HFF-Myc (cell line): ENCODE measurements at places on chromosomes 5 and 9.

DNA sequence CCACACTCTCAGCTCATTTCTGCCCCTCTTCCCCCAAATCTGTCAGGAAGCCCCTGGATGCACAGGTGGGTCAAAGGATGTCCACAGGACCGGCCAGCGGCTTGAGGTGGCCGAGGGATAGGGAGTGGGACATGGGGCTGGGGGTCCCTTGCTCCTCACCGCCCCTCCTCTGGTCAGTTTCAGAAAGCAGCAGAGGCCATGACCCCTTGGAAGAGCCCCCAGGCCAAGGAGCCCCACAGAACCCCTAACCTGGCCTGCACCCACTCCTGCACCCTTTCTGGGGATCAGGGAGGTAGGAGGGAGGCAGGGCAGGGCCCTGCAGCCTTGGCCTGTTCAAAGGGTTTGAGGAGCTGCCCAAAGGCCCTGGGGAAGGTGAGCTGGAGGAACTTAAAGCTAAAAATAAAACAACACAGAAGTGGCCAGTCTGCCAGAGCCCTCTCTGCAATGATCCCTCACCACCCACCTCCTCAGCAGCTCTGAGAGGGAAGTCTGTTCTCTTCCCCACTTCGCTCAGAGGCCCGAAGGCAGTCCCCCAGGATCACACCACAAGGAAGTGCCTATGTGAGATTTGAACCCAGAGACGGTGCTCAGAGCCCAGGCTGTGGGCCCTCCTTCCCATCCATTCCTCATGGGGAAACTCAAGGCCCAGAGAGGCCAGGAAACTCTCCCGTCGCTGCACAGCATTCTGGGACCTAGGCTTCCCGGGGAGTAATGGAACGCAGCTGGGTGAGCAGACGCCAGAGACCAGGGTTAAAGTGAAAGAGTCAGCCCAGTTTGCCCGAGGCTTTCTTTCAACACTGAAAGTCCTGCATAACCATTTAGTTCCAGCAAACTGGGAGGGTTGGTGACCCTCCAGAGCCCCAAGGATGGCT, 910 bp downstream of the ENG start:
- no peak for DNase-seq

DNA sequence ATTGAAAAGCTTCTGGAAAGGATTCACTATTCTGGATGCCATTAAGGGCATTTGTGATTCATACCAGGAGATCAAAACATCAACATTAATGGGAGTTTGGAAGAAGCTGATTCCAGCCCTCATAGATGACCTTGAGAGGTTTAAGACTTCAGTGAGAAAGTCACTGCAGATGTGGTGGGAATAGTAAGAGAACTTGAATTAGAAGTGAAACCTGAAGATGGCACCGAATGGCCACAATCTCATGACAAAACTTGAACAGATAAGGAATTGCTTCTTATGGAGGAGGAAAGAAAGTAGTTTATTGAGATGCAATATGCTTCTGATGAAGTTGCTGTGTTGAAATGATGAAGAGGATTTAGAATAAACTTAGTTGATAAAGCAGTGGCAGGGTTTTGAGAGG, 254.6 kb upstream of the SLC24A2 start:
- no peak for DNase-seq

DNA sequence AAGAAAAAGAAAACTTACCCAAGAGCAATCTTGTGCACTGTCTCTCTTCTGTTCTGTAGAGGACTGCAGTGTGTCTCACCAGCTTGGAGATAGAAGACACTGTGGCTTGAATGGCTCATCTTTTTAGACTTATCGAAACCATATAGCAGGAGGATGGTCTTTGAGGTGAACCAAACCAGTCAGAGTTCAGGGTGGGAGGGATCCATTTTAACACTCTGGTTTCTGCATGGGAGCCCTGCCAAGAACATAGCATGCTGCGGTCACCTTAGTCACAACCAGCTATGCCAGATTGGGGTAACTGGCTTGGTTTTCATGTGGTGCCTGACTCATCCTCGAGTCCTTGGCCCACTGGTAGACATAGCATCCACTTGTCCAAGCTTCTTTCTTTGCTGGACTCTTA, 135.1 kb downstream of the PAPPA start:
- DNase-seq, result peak; percentile 89

DNA sequence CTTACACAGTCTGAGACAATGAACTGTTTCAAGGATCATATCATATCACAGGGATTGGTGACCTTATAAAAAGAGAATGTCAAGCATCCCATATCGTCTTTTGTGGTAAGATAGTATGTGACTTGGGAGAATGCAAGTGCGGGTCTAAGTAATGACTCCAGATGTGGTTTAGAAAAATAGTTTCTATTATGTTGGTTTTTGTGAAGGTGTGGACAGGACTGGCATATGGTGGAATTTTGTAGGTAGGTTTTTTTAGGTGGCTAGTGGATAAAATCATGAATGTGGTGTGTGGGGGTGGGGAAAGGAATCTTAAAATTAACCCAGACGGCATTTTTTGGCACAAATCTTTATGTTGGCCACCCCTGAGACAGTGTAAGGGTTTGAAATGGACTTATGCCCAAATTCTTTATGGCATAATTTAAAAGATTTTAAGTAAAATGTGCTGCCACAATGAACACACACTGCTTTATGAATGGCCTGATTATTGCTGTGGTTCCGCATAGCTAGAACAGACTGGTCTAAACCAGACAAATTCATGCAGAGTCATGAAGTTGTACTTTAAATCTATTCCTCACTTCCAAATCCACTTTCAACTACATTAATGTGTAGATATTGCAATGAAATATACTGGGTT, 204.8 kb upstream of the HAPLN1 start:
- no peak for DNase-seq

- no peak for DNase-seq
These were observed 11.8 kb upstream of the UBE2QL1 start for GRCh38 chr5:6436715-6437331.

- no peak for DNase-seq
These were observed 167.7 kb downstream of the CD180 start for GRCh38 chr5:67028941-67029340.

GRCh38 chr5:72503888-72504491, 3.2 kb downstream of the ZNF366 start:
- DNase-seq, result no peak

DNA sequence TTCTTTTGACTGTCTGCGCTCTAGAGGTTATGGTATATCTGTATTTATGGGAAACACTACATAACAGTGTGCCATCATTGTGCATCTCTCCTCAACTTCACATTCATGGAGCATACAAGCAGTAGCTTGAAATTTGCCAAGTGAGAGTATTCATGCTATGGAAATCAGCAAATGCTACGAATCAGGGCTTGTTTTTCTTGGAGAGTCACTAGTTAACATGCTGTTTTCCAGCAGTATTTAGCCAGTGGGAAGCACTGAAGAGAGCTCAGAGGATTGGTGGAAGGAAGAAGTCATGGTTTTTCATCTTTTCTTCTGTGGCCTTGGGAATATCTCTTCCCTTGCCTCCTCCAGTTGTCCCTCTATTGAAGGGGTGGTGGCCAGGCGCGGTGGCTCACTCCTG, 303.0 kb downstream of the PSAT1 start:
- no peak for DNase-seq

DNA sequence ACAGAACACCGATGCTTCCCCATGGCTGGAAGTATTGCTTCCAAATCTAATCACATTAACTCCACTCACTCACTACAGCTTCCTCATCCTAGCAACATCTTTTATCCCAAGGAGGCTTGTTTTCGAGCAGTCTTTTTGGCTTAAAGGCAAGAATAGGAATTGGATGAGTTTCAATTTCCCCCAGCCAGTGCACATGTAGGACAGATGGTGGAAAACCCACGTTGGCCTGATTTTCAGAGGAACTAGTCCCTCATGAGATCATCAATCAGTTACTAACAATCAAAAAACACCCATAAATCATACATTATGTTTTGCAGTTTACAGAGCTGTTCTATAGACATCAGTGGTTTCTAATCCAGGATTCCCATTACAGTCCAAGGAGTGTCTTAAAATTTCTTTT, 48.5 kb upstream of the AGXT2 start:
- DNase-seq, result peak; percentile 92

DNA sequence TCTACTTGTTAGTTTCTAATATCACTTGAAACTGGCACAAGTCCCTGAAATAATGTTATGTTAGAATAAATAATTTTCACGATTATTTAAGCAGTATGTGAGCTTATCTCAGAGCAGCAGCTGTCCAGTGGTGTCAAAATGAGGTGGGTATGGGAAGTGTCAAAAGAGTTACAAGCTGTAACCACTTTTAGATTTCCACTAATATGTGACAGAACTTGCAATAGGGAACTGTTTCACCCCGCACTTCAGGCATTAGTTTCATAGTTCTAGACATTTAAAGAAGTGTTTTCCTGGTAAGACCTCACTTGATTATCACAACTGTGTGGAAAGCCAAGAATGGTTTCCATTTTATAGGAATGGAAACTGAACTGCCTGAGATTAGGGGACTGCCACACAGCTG, 2.9 kb upstream of the ISCA1 start:
- DNase-seq, result no peak

GRCh38 chr5:158832096-158832685, 267.5 kb downstream of the EBF1 start:
- no peak for DNase-seq

GRCh38 chr5:139660105-139660922, 12.2 kb downstream of the CXXC5 start:
- no peak for DNase-seq

DNA sequence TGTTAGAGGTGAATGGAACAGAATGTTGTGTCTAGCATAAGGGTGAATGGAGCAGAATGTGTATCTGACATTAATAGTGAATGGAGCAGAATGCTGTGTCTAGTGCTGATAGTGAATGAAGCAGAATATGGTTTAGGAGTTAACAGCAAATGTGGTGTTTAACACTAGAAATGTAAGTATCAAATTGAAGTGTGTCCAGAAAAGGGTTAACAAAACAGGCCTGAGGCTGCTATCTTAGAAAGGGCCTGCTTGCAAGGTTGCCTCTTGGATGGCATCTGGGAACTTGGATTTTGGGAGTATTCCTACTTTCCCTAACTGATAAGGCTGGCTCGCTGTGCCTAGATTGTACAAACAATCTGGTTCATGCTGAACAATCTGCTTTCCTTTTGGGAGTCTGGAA, 76.1 kb downstream of the G3BP1 start:
- no peak for DNase-seq

- DNase-seq, result no peak
These were observed 41.6 kb downstream of the KIAA1191 start for GRCh38 chr5:176319827-176320554.

GRCh38 chr9:38003230-38003629, 65.8 kb downstream of the SHB start:
- no peak for DNase-seq

DNA sequence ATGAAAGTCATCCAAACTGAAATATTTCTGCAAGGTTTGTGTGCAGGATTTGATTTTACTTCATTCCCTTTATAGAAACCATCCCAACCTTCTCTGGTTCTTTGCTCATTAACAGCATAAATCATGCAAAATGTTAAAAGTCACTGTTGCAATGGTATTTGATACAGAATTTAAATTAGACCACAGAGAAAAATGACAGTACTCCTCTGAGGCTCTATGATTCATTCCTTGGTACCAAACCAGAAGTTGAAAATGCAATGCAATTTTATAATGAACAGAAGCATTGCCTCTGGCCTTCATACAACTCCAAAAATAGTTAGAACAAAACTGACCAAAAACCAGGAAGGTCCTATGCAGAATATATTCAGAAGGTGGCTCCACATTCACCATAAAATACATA, 607.1 kb downstream of the TLE1 start:
- DNase-seq, result no peak

- no peak for DNase-seq
These were observed 869.0 kb downstream of the TLE4 start for GRCh38 chr9:80440724-80441123.

- DNase-seq, result no peak
These were observed 2.0 kb upstream of the AJM1 start for GRCh38 chr9:136840140-136840876.

DNA sequence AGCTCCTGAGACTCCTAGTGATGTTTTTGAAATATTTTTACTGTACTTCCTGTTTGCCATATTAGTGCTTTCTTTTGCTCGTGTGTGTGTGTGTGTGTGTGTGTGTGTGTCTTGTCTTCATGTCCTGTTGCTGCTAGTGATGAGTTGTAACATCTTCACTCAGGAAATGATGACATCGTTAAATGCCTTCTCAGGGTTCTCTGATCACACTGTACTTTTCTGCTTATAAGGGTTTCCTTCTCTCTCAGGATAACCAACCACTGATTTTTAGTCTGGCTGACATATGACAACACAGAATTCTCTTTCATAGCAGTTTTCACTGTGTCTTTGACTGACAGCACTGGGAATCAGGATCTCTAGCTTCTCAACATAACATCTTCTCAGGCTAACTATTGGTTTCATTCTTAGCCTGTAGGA, 16.1 kb downstream of the SV2C start:
- no peak for DNase-seq

DNA sequence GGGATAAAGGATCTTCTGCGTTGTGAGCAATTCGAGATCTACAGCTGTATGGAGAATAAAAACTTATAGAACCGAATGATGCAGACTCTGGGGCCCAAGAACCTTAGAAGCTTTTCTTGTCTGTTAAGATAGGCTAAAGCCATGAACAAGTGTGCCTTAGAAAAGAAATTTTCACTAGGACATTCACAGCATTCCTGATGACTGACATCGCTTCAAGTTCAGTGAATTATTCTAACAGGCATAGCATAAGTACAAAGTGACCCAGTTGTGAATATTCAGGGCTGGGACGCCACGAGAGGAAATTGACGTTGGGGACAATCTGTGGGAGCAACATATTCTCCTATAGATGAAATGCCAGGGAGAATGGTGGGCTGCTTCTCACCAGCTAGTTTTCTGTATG, 32.0 kb upstream of the PANK3 start:
- DNase-seq, result no peak

DNA sequence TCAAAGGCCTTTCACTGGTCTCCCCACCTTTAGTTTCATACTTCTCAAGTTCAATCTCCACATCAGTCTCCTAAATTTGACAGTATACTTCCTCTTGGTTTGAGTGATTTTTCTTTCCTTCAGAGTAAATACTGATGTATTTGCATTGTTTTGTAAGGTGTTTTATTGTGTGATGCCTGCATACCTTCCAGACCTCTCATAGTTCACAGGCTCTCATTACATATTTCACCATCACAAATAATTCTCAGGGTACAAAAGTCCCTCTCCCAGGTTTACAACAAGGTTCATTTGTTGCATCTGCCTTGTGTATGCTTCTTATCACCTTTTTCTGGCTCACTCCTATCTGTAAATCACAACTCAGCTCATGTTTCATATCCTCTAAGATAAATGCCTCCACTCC, 22.2 kb upstream of the TUSC1 start:
- no peak for DNase-seq

GRCh38 chr5:123659011-123659410, 147.0 kb downstream of the CSNK1G3 start:
- DNase-seq, result no peak
